Right cardiac atrium (tissue), 5 donors: ENCODE measurements at places on chromosomes 5 and 9. TPM values are rescaled to one million over a fixed set of nuclear protein-coding genes. Genes with fewer than 3 reads are reported as not detected.

GALNT12 gene
- 0.89 TPM for total RNA-seq

RANBP17 gene
- 7.1 TPM for total RNA-seq

SPINK14 gene
- total RNA-seq: not detected

NPDC1 gene
- total RNA-seq: 71.2 TPM

SLC34A1 gene
- total RNA-seq: not detected

OBP2B gene
- not detected for total RNA-seq

PTAR1 gene
- total RNA-seq: 37.1 TPM

ZNF79 gene
- 6.3 TPM for total RNA-seq

RNF145 gene
- 29.5 TPM for total RNA-seq

RAB3C gene
- total RNA-seq: 0.40 TPM

MCCC2 gene
- 71.8 TPM for total RNA-seq

PCDHA13 gene
- 0.09 TPM for total RNA-seq
